B cell (primary cell): ENCODE measurements at places on chromosomes 11 and 22. TPM values are rescaled to one million over a fixed set of nuclear protein-coding genes. Genes with fewer than 3 reads are reported as not detected.

DNA sequence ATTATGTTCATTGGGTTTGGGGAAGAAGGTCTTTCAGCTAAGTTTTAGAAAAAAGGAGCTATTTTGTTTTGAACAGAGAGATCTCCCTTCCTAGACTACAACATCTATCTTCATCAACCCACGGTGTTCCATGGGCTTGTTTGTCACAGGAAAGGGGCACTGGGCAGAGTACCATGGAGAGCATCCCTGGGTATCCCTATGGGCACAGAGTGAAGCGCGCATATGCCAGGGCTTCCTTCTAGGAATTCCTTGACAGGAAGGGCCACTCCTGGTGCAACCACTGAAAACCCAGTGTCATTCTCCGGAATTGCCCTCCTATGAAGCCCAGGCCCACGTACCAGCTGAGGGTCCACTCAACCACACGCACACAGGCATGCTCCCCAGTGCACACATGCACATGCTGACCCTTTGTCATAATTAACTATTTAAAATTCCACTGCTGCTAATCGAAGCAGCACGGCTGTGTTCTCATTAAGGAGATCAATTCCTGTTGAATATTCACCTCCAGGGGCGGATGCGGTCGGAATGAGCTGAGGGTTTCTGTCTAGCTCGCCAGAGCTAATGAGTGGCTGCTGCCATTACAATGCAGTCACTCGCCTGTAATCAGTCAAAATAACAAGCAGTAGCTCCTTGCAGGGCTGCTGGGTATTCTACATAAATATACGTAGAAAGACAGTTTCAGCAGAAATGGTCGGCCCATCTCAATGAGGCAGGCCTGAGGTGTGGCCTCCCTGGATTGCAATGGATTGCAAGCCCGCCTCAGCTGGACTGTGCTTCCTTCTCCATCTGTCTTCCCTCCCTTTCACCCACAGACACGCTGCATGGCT, 512.5 kb downstream of the OPCML start:
- no peaks in the 10 kb centered on the region for H3K4me1 ChIP-seq
- no peaks in the 10 kb centered on the region for H3K27me3 ChIP-seq
- no peak for DNase-seq
- no peak overlapping the region for H3K4me3 ChIP-seq
- no peaks in the 10 kb centered on the region for H3K36me3 ChIP-seq
- no peak overlapping the region for H3K27ac ChIP-seq

Gene NEFH
- polyA plus RNA-seq, result 0.04 and 0.07 TPM in 2 replicates

- no peaks in the 10 kb centered on the region for H3K27me3 ChIP-seq
- DNase-seq, result no peak
- H3K4me1 ChIP-seq, result no peaks in the 10 kb centered on the region
- H3K4me3 ChIP-seq, result no peak overlapping the region
Observed at GRCh38 chr22:30783021-30783420, 88.3 kb downstream of the OSBP2 start.

GRCh38 chr11:94449437-94449836, 44.2 kb downstream of the MRE11 start:
- no peak overlapping the region for H3K4me3 ChIP-seq
- DNase-seq, result no peak
- H3K27me3 ChIP-seq, result no peaks in the 10 kb centered on the region
- no peak overlapping the region for H3K27ac ChIP-seq

Gene P2RX3
- not detected in 2 replicates for polyA plus RNA-seq

GRCh38 chr22:48365386-48365785, 1462.3 kb downstream of the BRD1 start:
- H3K36me3 ChIP-seq, result no peaks in the 10 kb centered on the region
- H3K27me3 ChIP-seq, result no peaks in the 10 kb centered on the region
- no peaks in the 10 kb centered on the region for H3K4me1 ChIP-seq

GRCh38 chr11:1880746-1881441, 10.8 kb downstream of the PRR33 start:
- peaks cover 54% of the 10 kb centered on the region for H3K36me3 ChIP-seq
- no peak overlapping the region for H3K4me3 ChIP-seq
- peak; percentile 48 for DNase-seq
- H3K27me3 ChIP-seq, result no peaks in the 10 kb centered on the region
- peaks cover 59% of the 10 kb centered on the region for H3K4me1 ChIP-seq
